Stimulated activated naive B cell treated with anti-CD40 and anti-IgM and Interleukin-4, amounts not matched to agents 10 μg/mL and 1 μg/mL and 100 μg/mL, for 72 hours (primary cell): ENCODE measurements at places on chromosomes 7 and 10.

GRCh38 chr7:158966780-158967390 lies 110.5 kb downstream of the DYNC2I1 start:
- H3K27ac ChIP-seq = no peak overlapping the region
- no peak overlapping the region for H3K4me3 ChIP-seq
- H3K4me1 ChIP-seq = no peaks in the 10 kb centered on the region
- H3K27me3 ChIP-seq = peaks cover 11% of the 10 kb centered on the region
- peaks cover 2% of the 10 kb centered on the region for H3K36me3 ChIP-seq

DNA sequence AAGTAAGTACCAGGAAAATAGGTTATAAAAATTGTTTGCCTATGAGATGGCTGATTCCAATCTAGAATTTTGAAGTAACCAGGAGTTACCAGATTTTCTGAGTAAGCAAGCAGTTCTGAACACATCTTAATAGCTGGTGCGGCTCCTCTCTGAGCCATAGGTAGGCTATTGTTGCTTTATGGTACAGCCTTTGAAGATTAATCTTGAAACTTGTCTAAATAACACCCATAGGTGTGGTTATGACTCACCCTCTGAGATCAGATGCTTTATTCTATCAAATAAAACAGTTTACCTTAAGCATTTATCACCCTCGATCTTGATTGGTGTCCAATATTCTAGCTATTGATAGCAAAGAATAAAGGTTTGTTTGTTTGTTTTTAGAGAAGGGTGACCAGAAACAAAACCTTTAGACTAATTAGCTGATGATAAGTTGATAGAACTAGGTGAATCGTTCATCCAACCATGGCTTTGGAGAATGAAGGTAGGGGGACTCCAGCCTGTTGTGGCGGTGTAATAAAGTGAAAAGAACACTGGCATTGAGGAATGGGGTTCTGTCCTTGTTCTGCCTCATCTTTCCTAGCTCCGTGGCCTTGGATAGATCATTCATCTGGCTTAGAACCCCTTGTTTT lies 72.2 kb downstream of the VTI1A start:
- no peak overlapping the region for H3K4me3 ChIP-seq
- peaks cover 4% of the 10 kb centered on the region for H3K36me3 ChIP-seq
- peaks cover 6% of the 10 kb centered on the region for H3K4me1 ChIP-seq
- H3K27me3 ChIP-seq = no peaks in the 10 kb centered on the region

DNA sequence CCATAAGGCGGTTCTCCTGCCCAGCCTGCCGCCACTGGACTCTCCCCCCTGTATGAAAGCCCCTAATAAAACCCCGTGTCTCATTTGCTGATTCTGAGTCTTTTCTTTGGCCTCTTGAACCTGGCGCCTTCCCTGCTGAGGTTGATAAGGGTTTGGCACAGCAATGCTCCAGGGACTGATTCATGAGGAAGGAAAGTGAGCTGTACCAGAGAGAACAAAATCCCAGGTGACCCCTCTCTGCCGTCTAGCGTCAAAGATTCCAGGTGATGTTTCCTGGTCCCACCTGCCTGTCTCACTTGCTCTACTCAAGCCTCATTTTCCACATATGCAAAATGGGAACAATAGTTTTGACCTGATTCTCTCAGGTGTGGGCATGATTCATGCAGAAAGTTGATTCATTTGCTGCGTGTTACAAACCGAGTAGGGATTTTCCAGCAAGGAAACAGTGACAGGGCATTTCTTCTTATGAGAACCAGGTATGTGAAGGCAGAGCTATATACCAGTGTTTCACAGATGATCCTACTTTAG lies 730.6 kb upstream of the IGFBP3 start:
- DNase-seq = no peak
- no peak overlapping the region for H3K4me3 ChIP-seq
- no peaks in the 10 kb centered on the region for H3K4me1 ChIP-seq
- no peaks in the 10 kb centered on the region for H3K27me3 ChIP-seq

GRCh38 chr7:42939457-42940240 lies 7.5 kb downstream of the MRPL32 start:
- H3K4me1 ChIP-seq = peaks cover 5% of the 10 kb centered on the region
- H3K36me3 ChIP-seq = peaks cover 20% of the 10 kb centered on the region
- peak overlapping the region; percentile 22 for H3K27ac ChIP-seq
- no peak overlapping the region for H3K4me3 ChIP-seq
- DNase-seq = no peak
- no peaks in the 10 kb centered on the region for H3K27me3 ChIP-seq

DNA sequence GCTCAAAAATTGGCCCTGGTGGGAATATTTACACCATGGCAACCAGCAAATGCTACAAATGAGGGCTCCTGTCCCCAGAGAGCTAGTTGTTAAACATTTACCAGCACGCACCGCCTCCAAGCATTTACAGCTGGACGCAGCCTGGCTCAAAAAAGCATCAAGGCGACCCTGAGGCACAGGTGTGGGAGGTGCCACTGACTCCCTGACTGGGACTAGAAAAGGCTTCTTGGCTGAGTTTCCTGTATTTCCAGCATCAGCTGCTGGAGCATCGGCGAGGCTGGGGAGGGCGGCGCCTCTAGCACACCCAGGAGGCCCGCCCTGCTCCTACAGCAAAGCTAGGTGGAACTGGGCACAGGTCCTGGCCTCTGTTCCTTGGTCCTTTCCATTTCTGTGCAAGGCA lies 43.5 kb upstream of the ZRANB1 start:
- no peak for DNase-seq
- H3K36me3 ChIP-seq = no peaks in the 10 kb centered on the region
- H3K4me3 ChIP-seq = no peak overlapping the region
- H3K4me1 ChIP-seq = no peaks in the 10 kb centered on the region
- no peak overlapping the region for H3K27ac ChIP-seq
- peaks cover 6% of the 10 kb centered on the region for H3K27me3 ChIP-seq

GRCh38 chr10:97256356-97256755 lies 36.1 kb downstream of the ARHGAP19 start:
- H3K27me3 ChIP-seq = no peaks in the 10 kb centered on the region
- H3K36me3 ChIP-seq = peaks cover 41% of the 10 kb centered on the region
- H3K4me3 ChIP-seq = no peak overlapping the region
- peaks cover 11% of the 10 kb centered on the region for H3K4me1 ChIP-seq

GRCh38 chr10:43225787-43226153 lies 41.1 kb downstream of the RASGEF1A start:
- peaks cover 18% of the 10 kb centered on the region for H3K4me1 ChIP-seq
- peaks cover 2% of the 10 kb centered on the region for H3K36me3 ChIP-seq
- H3K27ac ChIP-seq = no peak overlapping the region
- peaks cover 29% of the 10 kb centered on the region for H3K27me3 ChIP-seq
- no peak for DNase-seq

DNA sequence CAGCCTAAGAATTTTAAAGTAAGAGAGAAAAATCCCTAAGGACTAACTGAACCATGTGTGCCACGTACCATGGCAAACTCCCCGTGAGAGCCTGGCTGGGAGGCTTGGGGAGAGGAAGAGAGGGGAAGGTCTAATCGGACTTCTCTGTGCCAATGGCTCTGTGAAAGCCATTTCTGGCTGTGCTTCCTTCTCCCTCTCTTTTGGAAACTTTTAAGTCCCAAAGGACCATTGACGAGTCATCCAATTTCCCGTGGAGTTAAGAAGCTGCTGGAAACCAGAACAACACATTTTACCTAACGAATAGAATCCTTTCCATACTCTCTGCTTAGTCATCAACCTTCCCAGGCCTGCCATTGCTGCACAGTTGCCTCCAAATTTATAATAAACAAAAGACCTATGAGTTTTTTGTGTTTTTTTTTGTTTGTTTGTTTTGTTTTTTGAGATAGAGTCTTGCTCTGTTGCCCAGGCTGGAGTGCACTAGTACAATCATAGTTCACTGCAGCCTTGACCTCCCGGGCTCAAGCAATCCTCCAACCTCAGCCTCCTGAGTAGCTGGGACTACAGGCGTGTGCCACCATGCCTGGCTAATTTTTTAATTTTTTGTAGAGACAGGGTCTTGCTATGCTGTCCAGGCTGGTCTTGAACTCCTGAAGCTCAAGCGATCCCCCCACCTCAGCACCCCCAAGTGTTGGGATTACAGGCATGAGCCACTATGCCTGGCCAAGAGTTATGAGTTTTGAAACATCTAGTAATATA lies 13.2 kb downstream of the LAMB1 start:
- no peaks in the 10 kb centered on the region for H3K4me1 ChIP-seq
- H3K4me3 ChIP-seq = no peak overlapping the region
- peaks cover 44% of the 10 kb centered on the region for H3K27me3 ChIP-seq
